ENCODE measurements at places on chromosomes 3 and 15. TPM values are rescaled to one million over a fixed set of nuclear protein-coding genes. Genes with fewer than 3 reads are reported as not detected.
A peak's percentile ranks its signal among the peaks of the same experiment; 100 is the strongest.

The CTXND1 gene
- 19.7 TPM for polyA plus RNA-seq

The ZNF662 gene
- 41.2 TPM for polyA plus RNA-seq

The GP5 gene
- polyA plus RNA-seq = 0.72 TPM

The POLQ gene
- 12.0 TPM for polyA plus RNA-seq

The SNTN gene
- 14.6 TPM for polyA plus RNA-seq

The ZNF385D gene
- polyA plus RNA-seq = 32.7 TPM

The GCHFR gene
- 12.2 TPM for polyA plus RNA-seq

The MRPS11 gene
- polyA plus RNA-seq = 36.1 TPM

The CAND2 gene
- 4.3 TPM for polyA plus RNA-seq

The TGM4 gene
- polyA plus RNA-seq = 0.06 TPM

The LIPH gene
- 4.5 TPM for polyA plus RNA-seq

The CHRNB4 gene
- polyA plus RNA-seq = 0.42 TPM

The SLCO2A1 gene
- 51.4 TPM for polyA plus RNA-seq

The TPRG1 gene
- 0.66 TPM for polyA plus RNA-seq

DNA sequence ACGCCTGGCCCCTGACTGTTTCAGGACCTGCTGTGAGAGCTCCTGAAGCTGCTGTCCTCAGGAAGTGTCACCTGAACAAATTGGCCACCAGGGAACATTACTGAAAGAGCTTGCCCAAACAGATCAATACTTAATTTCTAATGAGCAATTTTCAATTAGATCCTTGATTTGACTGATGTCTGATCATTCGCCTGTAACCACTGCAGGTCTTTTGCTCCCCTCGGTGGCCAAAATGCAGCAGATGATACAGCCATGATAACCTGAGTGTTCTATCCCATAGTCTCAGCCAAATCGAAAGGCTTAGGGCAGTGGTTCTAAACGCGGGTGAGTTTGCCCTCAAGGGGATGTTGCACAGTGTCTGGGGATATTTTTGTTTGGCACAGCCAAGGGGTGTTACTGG, 57.6 kb upstream of the MEX3B start:
- no peak for DNase-seq

DNA sequence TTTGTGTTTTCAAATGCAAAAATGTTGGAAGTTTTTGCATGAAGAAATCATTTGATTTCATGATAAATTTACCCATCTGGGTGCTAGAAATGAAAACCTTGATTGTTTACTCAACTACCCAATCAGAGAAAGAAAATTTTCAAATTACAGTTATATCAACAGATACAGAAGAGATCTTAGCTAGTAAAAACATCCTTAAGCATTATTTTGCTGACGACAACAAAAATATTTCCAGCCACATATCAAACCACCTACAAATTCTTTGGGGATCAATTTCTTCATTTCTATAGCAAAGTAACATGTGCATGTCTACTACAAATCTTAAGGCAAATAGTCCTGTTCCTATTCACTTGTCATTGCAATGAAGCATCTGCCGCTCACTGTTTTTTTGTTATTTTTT, 530.3 kb downstream of the ZIC1 start:
- no peak for DNase-seq

GRCh38 chr3:150238048-150238802, 169.9 kb upstream of the TSC22D2 start:
- no peak for DNase-seq

DNA sequence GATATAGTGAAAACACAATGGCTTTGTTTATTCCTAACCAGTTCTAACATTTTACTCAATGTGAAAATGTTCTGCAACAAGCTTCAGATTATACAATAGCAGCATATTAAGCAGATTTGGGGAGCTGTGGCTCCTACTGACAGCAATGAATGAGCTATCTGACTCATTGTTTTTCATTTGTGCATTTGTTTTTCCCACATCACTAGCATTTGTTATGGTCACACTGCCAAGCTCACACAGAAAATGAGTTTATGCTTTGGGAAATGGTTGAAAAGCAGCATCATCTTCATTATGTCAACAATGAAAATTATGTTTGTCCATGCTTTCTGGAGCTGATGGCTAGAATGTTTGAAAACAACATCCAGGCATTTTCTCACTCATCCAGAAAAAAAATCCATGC, 53.5 kb downstream of the ZPLD1 start:
- DNase-seq = peak; percentile 18

DNA sequence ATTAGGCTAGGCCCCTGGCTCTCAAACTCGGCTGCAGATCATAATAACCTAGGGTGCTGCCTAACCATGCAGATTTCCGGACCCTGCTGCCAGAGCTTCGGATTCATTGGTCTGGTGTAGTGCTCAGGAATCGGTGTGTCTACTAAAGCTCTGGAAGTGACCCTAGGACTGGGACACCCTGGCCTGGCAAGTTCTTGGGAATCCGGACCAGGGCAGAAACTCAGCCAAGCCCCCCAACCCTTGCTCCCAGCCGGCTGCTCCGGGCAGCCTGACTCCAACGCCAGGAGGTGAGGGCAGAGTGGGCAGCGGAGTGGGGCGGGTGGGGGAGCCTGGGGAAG, 23.0 kb downstream of the IGDCC3 start:
- DNase-seq = no peak

- no peak for DNase-seq
Observed at GRCh38 chr3:45227946-45228345, 1.9 kb upstream of the TMEM158 start.

GRCh38 chr3:117016378-117016777, 306.8 kb downstream of the TUSC7 start:
- no peak for DNase-seq

Measured in right lung (tissue), 10 donors.